ENCODE measurements at places on chromosomes 2 and 18.

DNA sequence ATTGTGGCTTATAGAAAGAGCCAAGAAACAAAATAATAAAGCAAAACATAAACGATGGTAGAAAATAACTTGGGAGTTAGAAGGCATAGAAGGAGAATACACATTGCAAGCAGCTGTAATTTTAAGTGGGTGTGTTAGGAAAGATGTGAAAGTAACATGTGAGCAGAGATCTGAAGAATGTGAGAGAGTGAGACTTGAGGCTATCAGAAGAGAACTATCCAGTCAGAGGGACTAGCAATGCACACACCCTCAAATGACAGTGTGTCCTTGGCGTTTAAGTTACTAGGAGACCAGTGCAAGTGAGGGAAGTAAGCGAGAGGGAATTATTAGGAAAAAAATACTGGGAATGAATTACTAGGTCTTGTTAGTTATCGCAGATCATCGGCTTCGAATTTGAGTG is 304.9 kb downstream of the DSEL start:
- DNase-seq: no peak

- no peak for DNase-seq
These were observed 315.2 kb upstream of the ZEB2 start for GRCh38 chr2:144834998-144835633.

DNA sequence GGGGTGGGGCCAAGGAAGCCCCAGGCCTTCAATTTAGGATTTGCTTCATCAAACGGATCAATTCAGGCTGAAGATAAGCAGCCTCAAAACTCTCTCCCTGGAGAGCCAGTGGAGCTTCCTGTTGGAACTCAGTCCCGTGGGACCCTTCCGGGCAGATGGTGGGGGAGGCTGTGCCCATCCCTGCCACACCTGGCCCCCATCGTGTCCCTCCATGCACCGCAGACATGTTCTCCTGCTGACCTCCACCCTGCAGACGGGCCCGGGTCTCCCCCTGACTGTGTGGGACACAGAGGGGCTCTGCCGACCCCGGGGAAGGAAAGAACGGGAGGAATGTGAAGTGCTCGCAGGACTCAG is 144.2 kb downstream of the TPO start:
- no peak for DNase-seq

DNA sequence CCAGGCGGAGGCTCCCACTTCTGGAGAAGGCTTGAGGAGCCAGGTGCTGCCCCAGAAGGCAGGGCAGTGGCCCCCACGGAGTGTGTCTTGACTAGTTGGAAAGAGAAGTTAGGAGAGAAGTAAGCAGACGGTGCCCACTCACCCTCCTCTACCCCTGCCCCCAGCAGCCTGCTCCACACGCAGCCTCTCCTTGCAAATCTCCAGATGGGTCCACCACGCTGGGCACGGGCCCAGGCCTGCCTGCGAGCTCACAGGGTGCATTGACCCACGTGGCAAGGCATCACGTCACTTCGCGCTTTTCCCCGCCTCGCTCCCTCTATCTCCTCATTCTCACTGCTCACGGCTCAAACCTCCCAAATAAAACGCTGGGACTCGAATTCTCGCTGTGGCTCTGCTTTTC is 71.8 kb upstream of the RAB12 start:
- DNase-seq: no peak

GRCh38 chr2:217741381-217741955 is 261.3 kb downstream of the TNS1 start:
- DNase-seq: no peak

DNA sequence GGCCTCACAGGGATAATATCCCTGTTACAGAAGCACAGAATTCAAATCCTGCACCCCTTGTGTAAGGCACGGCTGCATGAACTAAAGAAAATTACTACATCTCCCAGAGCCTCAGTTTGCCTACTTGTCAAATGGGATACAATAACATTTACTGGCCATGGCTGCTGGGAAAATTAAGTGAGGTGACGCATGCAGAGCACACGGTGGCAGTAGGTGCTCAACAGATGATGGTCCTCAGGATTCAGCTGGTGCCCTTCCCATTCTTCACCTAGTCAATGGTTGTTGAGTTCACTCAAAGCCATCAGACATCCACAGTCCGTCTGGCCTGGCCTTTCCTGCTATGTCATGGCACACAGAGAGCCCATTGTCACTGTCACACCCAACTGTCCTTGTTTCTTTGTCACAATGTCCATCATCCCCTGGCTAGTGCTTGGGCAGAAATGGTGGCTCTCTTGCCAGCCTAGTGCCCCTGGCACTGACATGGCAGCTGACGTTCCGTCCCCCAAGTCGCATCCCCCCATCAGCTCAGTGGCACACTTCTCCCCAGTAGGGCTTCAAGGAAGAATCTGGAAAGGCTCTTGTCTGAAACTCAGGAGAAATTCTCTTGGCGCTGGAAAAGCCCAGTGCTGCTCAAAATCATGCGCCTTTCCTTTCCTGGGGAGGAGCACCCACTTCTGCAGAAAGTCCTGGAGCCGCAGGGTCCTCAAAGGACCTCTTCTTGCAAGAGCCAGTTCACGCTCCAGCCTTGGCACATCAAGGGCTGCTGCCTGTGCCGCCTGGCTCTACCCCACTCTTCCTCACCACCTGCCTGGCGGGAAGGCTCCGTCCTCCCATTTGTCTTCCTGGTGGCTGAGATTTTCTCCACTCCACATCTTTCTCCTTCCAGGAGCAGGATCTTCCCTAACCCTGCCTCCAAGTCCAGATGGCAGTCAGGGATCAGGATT is 55.9 kb upstream of the SLC66A3 start:
- DNase-seq: no peak

DNA sequence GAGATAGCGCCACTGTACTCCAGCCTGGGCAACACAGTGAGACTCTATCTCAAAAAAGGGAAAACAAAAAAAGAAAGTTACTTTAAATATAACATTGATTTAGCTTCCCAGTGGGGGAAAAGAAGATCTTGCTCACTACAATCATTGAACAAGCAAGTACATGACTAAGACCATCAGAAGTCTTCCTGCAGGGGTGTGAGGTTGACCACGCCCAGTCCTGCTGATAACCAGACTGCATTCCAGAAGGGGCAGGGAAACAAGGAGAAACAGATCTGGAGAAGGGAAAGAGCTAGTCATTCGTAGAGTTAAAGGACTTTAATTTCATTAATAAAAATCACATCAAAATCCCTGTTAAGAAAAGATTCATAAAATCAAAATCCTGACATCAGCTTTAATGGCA is 77.5 kb downstream of the EPHA4 start:
- DNase-seq: no peak

DNA sequence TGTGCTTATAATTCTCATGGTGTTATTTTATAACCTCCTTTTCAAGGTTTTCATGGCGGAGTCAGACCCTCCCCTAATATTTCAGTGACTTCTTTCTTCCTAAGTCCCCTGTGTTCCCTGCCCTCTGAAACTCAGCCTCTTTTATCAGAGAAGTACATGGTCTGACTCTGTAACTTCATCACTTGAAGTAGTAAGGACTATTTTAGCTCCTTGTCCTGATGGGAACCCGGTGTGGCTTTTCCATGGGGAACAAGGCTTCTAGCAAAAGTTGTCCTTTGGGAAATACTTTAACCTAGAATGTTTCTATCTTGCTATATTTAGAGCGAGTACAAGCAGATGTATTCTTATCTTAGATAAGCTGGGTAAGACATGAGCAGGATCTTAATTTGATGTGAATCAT is 117.5 kb downstream of the TRIB2 start:
- DNase-seq: no peak

- no peak for DNase-seq
These were observed 258.3 kb downstream of the PHLPP1 start for GRCh38 chr18:62973689-62974088.

DNA sequence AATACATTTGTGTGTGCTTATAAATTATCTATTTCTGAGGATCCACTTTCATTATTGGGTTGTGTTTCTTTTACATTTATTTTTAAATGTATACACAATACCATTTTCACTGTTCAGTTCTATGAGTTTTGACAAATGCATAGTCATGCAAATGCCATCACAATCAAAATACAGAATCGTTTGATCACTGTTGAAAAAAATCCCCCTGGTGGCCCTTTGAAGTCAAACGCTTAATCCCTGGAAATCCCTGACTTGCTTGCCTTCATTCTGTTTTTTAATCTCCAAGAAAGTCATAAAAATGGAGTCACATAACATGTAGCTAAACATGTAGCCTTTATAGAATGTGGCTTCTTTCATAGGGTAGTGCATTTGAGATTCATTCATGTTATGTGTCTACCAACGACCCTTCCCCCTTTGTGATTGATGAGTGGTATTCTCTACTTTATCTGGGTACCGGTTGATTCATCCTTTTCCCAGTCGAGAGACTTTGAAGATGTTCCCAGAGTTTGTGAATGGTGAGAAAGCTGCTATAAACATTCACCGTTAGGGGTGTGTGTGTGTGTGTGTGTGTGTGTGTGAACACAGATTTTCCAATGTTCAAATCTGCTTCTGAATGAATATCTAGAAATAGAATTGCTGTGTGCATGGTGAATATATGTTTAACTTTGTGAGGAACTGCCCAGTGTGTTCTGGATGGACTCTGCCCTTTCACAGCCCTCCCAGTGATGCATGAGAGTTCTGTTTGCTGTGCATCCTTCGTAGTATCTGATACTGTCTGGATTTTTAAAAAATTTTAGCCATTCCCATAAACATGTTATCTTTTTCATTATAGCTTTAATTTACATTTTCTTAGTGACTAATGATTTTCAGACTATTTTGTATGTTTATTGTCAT is 173.6 kb downstream of the GALR1 start:
- DNase-seq: no peak

GRCh38 chr2:16478434-16479210 is 187.0 kb downstream of the CYRIA start:
- no peak for DNase-seq

DNA sequence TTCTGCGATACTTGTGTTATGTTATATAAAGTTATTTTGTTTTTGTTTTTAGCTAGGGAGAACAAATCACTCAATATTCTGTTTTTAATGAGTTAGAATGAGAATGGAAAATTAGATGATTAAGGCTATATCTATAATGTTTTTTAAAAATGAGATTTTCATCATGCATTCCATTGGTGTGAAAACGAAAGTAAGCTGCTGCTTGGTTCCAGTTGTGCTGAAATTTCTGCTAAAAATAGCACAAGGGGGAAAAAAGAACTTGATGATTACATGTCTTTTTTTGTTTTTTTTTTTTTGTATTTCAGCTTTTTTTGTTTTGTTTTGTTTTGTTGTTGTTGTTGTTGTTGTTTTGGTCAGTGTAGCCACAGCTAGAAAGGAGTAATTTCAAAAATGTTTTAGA is 242.6 kb upstream of the KCNJ3 start:
- DNase-seq: no peak

GRCh38 chr18:54440292-54440691 is 82.6 kb downstream of the C18orf54 start:
- no peak for DNase-seq

GRCh38 chr2:159119652-159120257 is 151.3 kb downstream of the TANC1 start:
- no peak for DNase-seq

DNA sequence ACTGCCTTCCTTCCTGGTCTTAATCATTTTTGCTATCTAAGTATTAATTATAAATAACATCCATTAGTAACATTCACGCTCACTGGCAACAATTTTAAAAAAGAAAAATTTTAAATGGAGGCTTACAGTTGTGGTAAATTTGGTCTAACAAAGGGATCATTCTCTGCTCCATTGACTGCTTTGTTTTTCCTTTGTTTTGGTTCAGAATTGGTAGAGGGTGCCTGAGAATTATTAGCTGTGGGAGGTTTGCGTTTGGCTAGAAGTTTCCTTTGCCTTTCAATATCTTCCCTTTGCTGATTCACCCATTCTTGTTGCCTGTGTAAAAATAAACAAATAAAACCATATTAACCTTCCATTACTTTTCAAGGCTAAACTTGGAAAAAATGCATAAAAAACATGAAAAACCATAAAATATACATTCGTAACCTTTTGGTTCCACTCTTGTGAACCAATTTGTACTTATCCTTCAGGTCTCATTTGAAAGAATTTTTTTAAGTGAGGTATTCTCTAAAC is 114.6 kb downstream of the TLK1 start:
- no peak for DNase-seq

DNA sequence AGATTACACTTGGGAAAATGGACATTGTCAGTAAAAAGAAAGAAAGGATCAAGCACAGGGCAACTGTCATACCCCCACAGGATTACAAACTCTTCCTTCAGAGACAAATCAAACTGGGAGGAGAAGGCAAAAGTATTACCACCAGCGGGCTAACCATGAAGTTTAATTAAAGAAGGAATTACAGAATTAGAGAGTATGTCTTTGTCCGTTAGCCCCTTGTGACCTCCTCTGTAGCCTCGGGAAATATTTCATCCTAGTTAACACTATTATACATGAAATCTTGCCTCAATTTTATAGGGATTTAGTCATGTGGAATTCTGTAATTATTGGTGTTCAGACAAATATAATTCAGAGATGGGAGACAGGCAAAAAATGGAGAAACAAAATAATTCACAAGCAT is 60.7 kb downstream of the PAX3 start:
- no peak for DNase-seq

DNA sequence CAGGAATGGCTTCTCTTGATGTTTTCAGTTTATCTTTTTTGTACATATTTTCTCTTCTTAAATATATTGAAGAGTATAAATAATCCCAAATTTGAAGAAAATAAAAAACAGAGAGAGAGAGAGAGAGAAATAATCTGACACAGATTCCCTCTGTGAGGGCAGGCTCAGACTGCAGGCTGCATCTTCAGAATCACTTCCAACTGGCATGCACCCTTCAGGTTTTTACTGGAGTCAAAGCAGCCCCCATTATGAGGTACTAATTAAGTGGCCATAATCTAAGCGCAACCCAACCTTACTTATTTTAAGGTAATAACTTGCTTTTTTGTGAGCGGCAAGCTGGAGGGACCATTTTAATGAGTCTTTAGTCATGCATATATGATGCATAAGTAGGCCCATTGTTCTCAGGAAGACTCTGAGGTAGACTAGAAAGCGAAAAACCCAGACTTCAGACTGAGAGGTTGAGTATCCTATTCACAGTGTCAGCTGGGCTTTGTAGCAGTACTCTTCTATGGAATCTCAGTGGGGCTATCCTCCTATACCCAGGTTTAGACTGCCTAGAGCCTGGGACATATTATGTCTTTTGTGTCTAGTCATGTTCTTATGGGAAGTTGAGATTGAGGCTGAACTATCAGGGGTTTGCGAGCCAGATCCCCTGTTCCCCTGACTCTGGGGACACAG is 167.4 kb downstream of the SP3 start:
- no peak for DNase-seq

GRCh38 chr18:27109451-27109850 is 75.7 kb downstream of the CHST9 start:
- no peak for DNase-seq

DNA sequence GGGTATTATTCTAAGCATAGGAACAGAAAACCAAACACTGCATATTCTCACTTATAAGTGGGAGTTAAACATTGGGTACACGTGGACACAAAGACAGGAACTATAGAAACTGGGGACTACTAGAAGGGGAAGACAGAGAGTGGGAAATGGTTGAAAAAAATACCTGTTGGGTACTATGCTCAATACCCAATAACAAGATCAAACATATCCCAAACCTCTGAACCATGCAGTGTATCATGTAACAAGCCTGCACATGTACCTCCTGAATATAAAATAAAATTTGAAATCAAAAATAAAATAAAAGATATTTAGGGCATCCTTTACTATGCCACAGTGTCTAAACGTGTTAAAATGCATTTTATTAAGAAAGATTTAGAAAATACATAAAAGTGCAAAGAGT is 221.0 kb upstream of the TFPI start:
- no peak for DNase-seq
